Activated naive CD8-positive, alpha-beta T cell treated with anti-CD3 and anti-CD28 coated beads, Interleukin-2, amount 10 ng/mL, durations not matched to agents 7 days and 5 days (primary cell): ENCODE measurements at places on chromosomes 5 and 9.

DNA sequence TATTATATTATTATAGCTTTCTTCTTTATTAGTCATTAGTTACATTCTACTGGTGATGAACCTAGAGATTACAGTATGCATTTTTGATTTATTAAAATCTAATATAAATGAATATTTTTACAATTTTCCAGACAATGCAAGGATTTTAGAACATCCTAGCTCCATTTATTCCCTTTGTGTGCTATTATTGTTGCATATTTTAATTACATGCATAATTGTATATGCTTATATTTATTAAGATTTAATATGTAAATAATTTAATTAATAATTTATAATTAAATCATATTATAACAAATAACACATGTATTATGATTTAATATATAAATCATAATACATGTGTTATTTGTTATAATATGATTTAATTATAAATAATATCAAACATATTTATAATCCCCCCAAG lies 23.4 kb upstream of the MACROH2A1 start:
- H3K4me3 ChIP-seq = no peak overlapping the region
- peaks cover 55% of the 10 kb centered on the region for H3K27me3 ChIP-seq
- H3K4me1 ChIP-seq = peaks cover 16% of the 10 kb centered on the region

DNA sequence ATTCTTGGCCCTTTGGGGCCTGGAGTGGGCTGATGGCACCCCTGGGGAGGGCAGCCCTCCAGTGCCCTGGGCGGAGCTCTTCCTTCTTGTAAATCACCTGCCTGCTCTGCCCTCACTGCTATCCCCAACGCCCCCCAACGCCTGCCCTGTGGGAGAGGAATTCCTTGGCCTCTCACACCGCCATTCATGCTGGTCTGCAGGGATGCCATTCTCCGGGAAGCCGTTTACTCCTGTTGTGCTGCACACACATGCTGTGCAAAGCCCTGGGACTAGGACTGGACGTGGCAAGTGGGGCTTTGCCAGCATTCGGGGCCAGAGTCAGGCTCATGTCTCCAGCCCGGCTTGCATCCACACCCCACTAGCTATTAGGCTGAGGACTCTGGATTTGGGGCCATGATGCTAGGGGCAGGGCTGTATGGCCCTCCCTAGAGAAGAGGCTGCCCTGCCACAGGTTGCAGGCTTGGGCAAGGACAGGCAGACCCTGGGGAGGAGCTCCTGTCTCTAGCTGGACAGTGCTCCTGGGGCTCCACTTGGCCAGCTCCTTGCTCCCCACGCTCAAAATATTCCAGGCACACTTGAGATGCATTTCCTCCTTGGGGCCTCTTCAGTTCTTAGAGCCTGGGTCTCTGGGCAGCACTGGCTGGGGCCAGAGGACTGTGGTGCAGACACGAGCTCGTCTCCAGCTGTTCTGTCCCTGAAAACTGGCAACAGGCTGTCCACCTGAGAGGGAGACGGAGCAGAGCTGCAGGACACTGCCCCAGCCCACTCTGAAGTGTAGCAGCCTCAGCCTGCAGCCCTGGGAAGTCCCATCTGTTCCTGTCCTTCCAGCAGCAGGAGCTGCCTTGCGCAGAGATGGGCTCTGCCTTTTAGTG lies 226.9 kb downstream of the CACNA1B start:
- no peak overlapping the region for H3K27ac ChIP-seq
- H3K4me1 ChIP-seq = no peaks in the 10 kb centered on the region
- no peak for DNase-seq

- H3K27ac ChIP-seq = no peak overlapping the region
- peaks cover 10% of the 10 kb centered on the region for H3K27me3 ChIP-seq
- no peaks in the 10 kb centered on the region for H3K4me1 ChIP-seq
- H3K36me3 ChIP-seq = no peaks in the 10 kb centered on the region
These were observed 20.7 kb upstream of the SLC1A3 start for GRCh38 chr5:36585701-36586100.

DNA sequence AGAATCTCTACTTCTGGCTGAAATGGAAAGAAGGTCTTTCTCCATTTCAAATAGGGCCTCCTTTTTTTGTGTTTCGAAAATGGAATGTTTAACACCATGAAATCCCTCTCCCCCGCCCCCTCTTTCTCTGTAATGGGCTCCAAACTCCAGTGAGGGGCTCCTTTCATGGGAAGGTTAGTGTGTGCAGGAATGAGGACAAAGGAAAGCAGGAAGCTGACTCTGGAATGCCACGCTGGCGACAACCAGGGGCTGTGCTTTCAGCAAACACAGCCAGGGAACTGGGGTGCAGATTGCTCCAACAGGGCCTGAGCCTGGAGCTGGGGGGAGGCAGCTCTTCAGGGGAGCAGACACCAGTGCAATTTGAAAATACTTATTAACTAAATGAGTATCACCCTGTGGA lies 82.8 kb downstream of the CRB2 start:
- H3K36me3 ChIP-seq = peaks cover 3% of the 10 kb centered on the region
- H3K4me3 ChIP-seq = no peak overlapping the region
- H3K4me1 ChIP-seq = peaks cover 3% of the 10 kb centered on the region
- no peaks in the 10 kb centered on the region for H3K27me3 ChIP-seq

DNA sequence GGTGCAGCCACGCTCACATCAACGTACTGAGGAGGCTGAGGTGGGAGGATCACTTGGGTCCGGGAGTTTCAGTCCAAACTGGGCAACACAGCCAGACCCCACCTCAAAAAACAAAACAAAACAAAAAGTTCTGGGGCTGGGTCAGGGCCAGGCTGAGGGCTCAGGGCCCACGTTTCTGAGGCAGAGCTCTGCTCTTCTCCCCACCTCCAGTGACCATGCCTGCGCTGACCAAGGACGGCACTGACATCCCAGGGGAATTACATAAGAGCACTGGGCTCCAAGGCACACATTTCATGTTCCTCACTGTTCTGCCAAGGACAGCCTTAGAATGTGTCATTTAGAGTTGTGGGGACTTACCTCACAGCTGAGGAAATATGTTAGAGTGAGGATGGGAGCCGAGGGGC lies 40.4 kb upstream of the TESK1 start:
- peaks cover 14% of the 10 kb centered on the region for H3K4me1 ChIP-seq
- H3K27ac ChIP-seq = no peak overlapping the region

DNA sequence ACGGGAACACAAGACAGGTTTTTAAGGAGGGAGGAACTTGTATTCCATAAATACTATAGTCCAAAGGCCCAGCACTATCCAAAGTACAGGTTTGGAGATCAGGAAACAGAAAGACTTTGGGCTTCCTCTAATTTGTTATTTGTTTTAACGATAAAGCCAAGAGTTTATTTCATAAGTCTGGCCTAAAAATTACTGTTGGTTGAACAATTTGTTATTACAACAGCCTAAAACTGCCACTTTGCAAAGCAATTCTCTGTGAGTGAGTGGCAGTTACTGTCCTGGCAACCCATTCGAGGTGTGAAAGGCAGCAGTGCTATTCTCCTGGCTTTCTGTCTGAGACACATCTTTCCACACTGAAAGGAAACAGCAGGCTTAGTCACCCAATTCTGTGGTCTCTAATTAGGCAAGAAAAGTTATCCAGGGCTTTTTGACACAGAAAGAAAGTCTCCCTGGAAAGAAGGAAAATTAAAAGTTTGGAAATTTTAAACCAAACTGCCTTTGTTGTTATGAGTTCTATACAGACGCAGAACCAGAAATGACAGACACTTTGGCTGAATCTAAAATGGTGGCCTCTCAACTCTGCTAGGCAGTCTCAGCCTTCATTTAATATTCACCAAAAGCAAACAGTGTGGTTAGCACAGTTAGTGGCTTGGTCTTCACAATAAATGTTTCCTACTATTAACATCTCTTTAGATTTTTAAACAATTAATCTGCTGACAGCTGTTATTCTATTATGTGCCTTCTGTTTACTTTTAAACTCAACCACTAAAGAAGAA lies 33.9 kb downstream of the PSMB7 start:
- peaks cover 6% of the 10 kb centered on the region for H3K4me1 ChIP-seq
- H3K36me3 ChIP-seq = peaks cover 19% of the 10 kb centered on the region
- H3K4me3 ChIP-seq = no peak overlapping the region
- DNase-seq = no peak
- no peak overlapping the region for H3K27ac ChIP-seq

- no peak overlapping the region for H3K27ac ChIP-seq
- H3K4me3 ChIP-seq = no peak overlapping the region
- no peaks in the 10 kb centered on the region for H3K27me3 ChIP-seq
- no peaks in the 10 kb centered on the region for H3K4me1 ChIP-seq
- no peak for DNase-seq
These were observed 275.6 kb downstream of the KDM4C start for GRCh38 chr9:7033076-7034045.

DNA sequence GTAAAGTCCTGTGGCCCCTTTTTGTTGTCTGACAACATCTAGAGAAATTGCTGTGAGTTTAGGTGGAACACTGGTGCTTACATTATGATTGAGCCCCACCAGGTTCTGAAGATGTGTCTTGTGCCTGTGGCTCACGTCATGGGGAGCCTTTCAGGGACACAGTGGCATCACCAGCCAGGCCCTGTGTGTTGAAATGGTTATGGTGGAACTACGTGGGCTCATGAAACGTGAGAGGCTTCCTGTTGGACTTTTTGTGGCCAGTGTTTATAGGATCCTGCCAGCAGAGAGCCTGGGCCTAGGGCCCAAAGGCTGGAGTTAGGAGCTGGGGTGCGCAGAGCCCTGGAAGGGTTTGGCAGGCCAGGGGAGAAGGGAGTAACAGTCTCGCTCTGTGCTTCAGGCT lies 46.8 kb downstream of the TENT4A start:
- H3K36me3 ChIP-seq = peaks cover 12% of the 10 kb centered on the region
- H3K4me1 ChIP-seq = peaks cover 3% of the 10 kb centered on the region
- H3K4me3 ChIP-seq = no peak overlapping the region
- no peak for DNase-seq
- no peak overlapping the region for H3K27ac ChIP-seq

DNA sequence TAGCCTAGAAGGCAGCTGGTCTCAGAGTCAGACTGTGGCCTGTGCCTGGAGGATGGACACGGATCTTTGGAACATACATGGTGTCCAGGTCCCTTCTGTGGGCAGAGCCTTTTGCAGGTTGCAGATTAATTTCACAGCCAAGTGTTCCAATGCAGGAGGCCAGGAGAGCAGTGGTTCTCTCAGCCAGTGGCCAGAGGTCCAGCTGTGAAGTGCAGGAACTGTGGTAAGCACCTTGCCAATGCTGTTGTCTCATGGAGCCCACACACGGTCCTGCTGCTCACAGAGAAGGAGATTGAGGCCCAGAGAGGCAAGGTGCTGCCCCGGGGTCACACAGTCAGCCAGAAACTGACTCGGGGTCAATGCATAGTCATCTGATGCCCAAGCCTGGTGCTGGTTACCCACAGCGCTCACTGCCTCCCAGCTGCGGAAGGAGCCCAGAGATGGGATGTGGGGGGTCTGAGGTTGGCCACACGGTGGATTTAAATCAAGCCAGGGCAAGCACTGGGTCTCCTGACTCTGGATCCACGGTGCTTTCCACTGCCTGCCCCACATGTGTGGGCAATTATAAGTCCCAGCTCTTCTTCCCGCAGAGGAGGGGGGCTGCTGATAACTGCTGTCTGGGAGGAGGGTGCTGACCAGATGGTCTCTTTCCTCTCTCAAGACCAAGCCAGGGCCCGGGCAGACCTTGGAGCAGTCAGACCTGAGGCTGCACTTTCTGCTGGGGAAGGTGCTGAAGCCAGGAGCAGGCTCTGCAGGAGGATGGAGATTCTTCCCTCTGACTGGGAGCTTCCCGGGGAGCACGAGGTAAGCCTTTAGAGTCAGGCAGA lies 2.8 kb downstream of the PDGFRB start:
- no peak for DNase-seq
- H3K27me3 ChIP-seq = no peaks in the 10 kb centered on the region
- peaks cover 56% of the 10 kb centered on the region for H3K4me1 ChIP-seq

- peak overlapping the region; percentile 69 for H3K4me3 ChIP-seq
- H3K36me3 ChIP-seq = no peaks in the 10 kb centered on the region
- peaks cover 16% of the 10 kb centered on the region for H3K4me1 ChIP-seq
- peak; percentile 70 for DNase-seq
- peak overlapping the region; percentile 94 for H3K27ac ChIP-seq
These were observed 46.2 kb upstream of the DENND4C start for GRCh38 chr9:19184144-19184917.

DNA sequence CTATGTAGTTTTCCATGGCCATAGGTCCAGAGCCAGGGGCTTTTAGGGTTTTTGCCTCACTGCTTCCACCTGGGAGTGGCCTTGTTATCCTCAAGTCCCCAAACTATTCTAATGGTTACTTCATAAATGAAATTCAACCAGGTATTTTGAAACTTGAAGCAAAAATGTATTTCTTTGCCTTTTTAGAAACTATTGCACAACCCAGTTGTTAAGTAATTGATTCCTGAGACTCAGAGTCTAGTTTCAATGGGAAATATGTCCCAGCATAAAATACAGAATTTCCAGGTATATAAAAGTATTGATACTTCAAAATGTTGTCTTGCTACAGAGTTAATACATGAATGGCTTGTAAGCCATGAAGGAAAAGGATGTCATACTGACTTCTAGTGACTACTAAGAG lies 456.2 kb upstream of the DAB2 start:
- H3K4me3 ChIP-seq = no peak overlapping the region
- DNase-seq = no peak
- no peaks in the 10 kb centered on the region for H3K36me3 ChIP-seq
- H3K4me1 ChIP-seq = no peaks in the 10 kb centered on the region
- H3K27ac ChIP-seq = no peak overlapping the region
- peaks cover 7% of the 10 kb centered on the region for H3K27me3 ChIP-seq

DNA sequence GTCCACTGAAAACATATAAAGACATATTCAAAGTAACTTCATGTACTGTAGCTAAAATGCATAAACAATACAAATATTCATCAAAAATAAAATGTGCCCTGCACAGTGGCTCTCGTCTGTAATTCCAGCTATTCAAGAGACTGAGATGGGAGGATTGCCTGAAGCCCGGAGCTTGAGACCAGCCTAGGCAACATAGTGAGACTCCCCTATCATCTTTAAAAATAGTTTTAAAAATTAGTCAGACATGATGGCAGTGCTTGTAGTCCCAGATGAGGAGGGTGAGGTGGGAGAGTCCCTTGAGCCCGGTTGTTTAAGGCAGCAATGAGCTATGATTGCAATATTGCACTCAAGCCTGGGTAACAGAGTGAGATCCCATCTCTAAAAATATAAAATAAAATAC lies 534.1 kb downstream of the ANXA1 start:
- H3K27me3 ChIP-seq = no peaks in the 10 kb centered on the region
- no peak overlapping the region for H3K27ac ChIP-seq
- DNase-seq = no peak
- H3K4me3 ChIP-seq = no peak overlapping the region
- no peaks in the 10 kb centered on the region for H3K36me3 ChIP-seq

DNA sequence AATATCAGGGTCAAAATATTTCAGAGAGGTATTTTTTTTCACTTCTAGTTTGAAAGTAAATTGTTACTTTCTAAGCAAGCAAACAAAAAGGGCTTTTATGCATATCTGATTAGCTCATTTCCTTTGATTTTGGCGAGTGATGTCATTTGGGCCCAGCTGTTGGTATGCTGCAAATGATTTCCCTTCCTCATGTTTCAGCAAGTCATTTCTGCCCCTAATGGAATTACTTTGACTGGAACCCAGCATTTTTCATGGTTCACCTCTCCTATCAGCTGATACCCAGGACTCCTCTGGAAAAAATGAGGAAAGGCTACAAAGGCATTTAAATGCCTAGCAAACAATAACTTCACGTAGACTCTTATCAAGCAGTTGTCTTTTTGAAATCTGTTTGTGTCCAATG lies 500.6 kb downstream of the EBF1 start:
- no peak for DNase-seq
- no peaks in the 10 kb centered on the region for H3K4me1 ChIP-seq
- H3K36me3 ChIP-seq = no peaks in the 10 kb centered on the region
- no peaks in the 10 kb centered on the region for H3K27me3 ChIP-seq
- H3K4me3 ChIP-seq = no peak overlapping the region
- no peak overlapping the region for H3K27ac ChIP-seq

- H3K27ac ChIP-seq = no peak overlapping the region
- no peaks in the 10 kb centered on the region for H3K4me1 ChIP-seq
- DNase-seq = no peak
- H3K36me3 ChIP-seq = peaks cover 15% of the 10 kb centered on the region
These were observed 84.3 kb upstream of the CACNA1B start for GRCh38 chr9:137793196-137793841.
